ENCODE measurements at places on chromosomes 2 and 18.

DNA sequence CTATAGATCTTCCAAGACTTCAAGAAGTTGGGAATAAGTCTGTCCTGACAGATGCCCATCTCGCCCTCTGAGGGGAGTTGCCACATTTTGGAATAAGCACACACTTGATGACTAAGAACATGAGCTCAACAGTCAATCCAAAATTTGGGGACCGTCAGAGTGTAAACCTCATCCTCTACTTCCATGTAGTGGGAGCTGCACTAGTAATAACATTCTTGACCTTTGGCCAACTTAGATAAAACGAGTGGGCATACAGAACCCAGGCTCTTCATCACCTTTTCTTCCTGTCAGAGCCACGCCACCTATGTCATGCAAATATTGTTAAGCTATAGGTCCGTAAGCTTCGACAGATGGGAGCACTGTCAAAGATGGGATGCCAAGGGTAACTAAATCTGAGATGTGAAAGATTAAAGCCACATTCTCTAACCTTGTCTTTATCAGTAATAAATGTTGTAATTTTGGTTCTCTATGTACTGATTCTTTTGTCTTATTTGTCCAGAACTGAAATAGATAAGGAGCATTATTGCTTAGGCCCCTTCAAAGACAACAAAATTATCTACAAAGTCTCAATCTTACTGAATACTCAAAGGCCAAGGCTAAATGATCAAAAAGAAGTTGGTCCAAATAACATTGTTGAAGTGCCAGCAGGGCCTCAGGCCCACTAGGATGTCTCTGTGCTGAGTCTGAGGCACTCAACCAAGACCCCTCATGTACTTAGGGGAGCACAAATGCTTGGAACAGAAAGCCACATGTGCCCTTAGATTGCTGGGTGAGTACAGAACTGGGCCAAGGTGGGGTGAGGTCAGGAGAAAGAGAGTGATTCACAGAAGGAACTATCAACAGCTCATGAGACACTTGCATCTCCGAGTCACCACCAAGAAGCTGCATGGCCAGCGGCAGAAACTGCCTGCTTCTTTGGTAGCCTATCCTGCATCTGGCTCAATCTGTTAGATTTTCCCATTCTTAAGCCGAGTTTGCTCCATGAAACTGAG is 15.0 kb downstream of the CDH2 start:
- no peak for DNase-seq

GRCh38 chr2:169018390-169018789 is 12.7 kb downstream of the ABCB11 start:
- DNase-seq = no peak

- DNase-seq = no peak
Observed at GRCh38 chr2:4838626-4839025, 853.6 kb upstream of the SOX11 start.

DNA sequence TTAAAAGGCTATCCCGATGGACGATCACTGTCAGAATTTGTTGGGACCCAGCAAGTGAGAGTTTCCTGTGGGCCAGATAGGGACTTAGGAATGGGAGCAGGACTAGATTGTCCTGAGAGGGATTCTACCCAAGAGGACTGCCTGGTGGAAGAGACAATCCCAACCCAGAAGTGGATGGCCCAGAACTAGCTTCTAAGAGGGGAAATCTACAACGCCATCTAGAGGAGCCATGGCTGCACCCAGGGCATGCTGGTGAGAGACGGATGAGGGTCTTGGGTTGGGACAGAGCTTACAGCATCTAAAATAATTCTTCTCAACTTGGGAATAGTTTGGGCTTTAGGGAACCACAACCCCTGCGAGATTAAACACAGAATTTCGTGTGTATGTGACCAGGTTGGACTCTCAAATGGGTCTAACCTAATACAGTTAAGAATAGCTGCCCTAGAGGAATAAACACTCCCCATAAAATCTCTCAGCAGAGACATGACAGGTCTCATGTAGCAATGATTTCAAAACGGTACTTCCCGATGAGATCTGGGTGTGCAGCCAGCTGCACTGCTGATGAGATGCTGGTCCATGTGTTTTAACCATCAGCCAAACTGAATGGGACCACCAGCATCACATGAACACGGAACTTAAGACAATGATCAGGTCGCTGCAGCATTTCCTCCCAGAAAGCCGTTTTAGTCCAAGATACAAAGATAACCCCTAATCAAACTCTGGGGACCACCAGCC is 50.8 kb downstream of the CCBE1 start:
- DNase-seq = no peak

GRCh38 chr18:57087644-57088376 is 59.1 kb upstream of the BOD1L2 start:
- no peak for DNase-seq

GRCh38 chr2:219561179-219562048 is 9.9 kb downstream of the OBSL1 start:
- no peak for DNase-seq

DNA sequence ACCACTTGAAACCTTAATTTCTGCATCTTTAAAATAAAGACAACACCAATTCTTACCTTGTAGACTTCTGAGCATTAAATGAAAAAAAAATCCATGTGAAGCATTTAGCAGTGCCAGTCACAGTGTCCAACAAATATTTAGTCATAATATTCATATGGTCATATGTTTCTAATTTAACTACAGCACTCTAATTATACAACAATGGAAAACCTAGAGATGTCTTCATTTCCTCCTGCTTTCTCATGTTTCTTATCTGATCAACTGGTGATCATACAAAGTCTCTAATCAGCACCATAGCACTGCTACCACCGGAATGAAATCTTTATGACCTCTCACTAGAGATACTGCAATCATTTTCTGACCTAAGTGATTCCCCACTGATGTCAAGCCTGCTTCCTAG is 10.2 kb upstream of the SCN3A start:
- no peak for DNase-seq

- no peak for DNase-seq
Observed at GRCh38 chr2:37333256-37333655, 8.6 kb upstream of the PRKD3 start.

- DNase-seq = no peak
Observed at GRCh38 chr18:43004421-43004820, 111.1 kb downstream of the RIT2 start.

DNA sequence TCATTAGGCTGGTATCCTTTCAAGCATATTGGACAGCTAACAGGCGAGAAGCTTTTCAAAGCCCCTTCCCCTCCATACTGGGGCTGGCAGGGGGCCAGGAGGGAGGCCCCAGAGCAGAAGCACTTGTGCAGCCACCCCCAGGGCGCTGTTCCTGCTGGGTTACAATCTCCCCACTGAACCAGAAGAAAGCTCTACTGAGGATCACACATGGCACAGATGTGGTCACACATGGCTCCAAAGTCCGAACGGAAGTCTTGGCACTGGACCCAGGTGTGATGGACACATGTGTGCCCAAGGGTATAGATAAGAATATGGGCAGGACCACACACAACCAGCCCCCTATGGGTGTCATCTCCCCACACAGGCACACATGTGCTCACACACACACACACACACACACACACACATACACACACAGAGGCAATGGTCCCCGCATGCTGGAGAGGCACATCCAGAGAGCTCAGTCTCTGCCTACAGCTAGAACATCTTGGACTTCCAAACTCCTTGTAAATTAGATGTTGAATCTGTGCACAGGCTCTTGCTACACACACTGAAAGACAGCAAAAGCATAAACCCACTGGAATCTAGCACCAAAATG is 56.4 kb downstream of the TTC32 start:
- DNase-seq = no peak

DNA sequence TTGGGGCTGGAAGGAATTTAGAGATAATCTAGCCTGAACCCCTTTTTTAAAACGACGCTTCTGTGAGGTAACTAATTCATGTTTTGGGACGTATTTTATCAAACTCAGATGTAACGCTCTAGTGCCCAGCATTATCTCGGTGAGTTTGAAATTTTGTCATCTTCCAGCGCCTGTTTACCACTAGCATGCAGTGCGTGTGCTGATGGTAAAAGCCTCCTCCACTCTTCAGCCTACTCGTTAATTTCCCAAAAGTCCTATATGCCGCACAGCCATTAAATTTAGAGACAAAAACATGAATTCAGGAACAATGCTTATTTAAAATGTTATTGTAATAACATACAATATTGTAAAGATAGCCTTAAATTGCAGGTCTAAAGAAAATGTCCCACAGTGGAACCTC is 2.8 kb downstream of the ZCCHC2 start:
- no peak for DNase-seq

- no peak for DNase-seq
Observed at GRCh38 chr18:7735626-7736175, 168.6 kb downstream of the PTPRM start.

DNA sequence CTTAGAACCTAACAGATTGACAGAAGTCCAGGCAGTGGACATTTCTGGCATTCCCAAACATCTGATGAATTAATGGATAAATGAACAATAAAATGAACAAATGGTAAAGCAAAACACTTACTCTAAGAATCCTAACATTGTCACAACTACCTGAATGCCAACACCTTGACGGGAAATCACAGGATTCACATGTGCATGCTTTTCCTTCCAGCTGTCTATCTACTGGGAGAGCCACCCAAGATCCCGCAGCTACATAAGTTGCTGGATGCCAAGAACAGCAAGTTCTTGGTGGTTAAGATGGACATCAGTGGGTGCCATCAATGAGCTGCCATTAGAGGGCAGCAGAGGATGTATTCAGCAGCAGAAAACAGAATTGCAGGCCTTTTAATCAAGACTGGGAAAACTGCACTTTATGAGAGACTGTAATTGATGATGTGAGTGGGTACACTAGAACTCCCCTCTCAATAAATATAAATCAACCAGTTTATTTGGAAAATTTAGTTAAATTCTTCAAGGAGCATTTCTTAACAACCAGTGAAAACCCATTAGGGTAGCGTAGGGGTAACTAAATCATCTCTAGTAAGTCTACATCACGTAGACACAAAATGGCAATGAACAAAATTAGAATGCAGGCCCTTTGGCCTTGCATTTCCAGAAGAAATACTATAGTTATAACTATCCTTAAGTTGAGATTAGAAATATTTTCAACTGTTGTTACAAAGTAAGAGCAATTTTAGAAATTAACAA is 45.6 kb downstream of the SESTD1 start:
- peak; percentile 75 for DNase-seq

DNA sequence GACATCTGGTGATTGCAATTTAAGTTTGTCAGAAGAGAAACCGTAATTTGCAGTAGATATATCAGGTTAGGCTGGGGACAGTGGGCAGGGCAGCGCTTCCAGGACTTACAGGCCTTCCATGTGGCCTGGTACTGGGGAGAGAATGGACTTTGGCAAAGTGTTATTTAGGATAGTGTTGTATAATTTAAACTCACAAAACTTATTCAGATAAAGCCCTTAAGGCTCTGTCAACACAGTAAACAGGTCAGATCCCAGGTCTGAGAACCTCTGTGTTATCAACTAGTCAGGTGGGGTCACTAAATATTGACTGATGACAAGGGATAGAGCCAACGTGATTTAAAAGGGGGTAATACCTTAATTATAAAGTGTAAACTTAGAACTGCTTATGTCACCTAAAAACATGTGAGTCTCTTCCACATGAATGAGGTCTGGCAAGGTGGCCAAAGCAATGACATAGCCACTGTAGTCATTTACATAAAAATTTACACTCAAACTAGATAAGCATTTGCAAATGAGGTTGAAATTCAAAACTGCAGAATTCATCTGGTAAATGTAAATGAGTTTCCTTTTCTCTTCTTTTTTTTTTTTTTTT is 80.2 kb upstream of the DNMT3A start:
- no peak for DNase-seq

GRCh38 chr2:212392544-212392943 is 146.1 kb downstream of the ERBB4 start:
- DNase-seq = no peak

DNA sequence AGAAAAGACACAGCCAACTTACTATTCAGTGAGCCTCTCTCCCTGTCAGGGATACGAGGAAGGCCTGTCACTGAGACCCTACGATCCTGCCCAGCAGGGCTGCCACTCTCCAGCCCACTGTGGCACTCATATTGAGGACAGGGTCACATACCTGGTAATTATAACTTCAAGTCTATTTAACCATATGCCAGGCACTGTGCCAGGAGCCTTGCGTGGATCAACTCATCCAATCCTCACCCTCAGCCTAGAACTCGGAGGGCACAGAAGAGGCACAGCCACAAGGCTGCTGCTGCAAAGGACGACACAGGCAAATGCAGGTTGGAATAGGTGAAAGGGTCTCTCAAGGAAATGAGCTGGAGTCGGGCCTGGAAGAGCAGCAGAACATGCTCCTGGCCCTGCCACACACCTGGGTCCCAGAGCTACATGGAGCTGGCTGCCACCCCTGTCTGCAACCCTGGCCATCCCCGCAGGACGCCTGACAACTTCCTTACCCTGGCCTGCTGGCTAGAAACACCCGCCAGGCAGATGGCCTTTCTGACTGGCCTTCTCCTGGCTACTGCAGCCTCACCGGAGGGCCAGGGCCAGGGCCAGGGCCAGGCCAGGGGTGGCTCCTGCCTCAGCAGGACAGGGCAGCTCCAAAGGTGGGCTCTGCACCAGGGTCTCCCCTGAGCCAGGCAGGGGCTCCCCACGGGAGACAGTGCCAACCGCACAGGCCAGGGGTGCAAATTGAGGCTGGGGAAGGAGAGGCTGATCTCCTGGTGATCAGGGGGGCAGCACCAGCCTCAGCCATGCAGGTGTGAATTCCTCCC is 32.1 kb upstream of the SLC66A3 start:
- DNase-seq = no peak

- no peak for DNase-seq
Observed at GRCh38 chr18:79604913-79605880, 74.4 kb upstream of the CTDP1 start.

DNA sequence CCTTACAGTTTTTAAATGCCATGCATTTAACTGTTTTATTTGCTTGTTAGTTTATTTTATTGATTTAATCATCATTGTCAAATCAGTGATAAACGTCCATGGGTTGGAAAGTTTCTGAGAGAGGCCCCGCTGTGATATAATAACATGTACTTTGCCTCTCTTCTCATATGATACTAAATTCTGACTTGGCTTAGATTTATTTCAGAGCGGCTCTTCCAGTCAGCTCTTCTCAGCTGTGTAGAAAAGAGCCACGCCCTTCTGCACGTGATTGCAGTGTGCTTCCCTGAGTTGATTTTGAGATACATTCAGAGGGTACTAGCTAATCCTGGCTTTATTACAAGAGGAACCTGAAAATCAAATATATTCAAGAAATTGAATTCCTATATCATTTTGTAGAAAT is 218.6 kb downstream of the KCNE4 start:
- DNase-seq = no peak

GRCh38 chr18:62829936-62830335 is 114.6 kb downstream of the PHLPP1 start:
- no peak for DNase-seq

DNA sequence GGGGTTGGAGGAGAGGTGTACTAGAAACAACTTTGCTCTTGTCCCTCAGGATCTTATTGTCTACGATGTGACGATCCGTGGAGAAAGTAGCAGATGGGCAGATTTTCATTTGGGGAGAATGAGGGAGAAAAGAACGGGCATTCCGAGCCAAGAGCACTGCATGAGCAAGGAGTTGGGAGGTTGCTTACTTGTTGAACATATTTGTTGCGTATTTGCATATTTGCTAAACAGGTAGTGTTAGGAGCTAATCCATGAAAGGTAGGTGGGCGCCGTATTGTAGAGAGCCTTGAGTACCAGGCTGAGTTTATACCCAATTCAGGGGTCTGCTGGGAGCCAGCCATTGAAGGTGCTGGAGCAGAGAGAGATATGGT is 490 bp downstream of the BCS1L start:
- DNase-seq = no peak

- no peak for DNase-seq
Observed at GRCh38 chr2:236606023-236606422, 36.4 kb downstream of the ACKR3 start.

- DNase-seq = no peak
Observed at GRCh38 chr2:202172439-202173211, 65.8 kb downstream of the SUMO1 start.

- DNase-seq = no peak
Observed at GRCh38 chr2:115529627-115530026, 1087.2 kb downstream of the DPP10 start.
